ENCODE measurements at places on chromosomes 4 and X.

DNA sequence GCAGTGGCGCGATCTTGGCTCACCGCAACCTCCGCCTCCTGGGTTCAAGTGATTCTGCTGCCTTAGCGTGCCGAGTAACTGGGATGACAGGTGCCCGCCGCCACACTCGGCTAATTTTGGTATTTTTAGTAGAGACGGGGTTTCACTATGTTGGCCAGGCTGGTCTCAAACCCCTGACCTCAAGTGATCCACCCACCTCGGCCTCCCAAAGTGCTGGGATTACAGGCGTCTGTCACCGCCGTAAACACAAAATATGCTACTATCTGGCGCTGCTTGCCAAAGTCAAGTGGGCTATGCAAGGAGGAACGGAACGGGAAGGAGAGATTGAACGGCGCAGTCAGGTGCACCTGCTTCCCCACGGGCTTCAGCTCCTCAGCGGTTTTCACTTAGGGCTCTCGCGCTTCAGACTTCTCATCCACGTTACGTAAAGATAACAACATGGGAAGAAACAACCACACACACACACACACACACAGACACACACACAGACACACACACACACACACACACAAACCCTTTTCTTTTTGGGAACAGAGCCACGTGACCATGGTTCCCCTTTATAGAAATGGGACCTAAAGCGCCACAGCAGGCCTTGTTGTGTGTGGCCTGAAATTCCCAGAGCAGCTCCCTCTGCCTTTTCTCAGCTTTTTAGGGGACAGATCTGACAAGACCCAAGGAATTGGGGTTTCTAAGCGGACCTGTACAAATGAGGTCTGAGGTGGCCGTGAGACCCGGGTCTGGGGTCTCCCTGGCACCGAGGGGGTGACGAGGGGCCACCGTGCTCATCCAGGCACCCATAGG lies 1.5 kb downstream of the P2RY8 start:
- no peak for DNase-seq

DNA sequence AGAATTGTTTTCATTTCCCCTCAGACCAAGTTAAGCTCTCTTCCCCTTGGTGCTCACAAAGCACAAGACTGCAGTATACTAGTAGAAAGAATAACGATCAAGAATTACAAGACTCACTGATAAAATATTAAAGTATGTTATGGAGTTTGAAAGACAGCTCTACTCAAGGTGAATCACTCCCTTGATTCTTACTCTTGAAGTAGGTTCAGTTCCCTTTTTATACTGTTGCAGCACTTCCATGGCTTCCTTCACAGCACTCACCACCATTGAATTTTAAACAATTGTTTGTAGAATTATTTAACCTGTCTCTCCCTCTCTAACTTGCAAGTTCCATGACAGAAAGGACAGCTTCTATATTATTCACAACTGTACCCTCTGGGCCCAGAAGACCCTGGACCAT lies 42.2 kb downstream of the CASK start:
- no peak for DNase-seq

GRCh38 chrX:150455215-150455608 lies 92.1 kb downstream of the MAMLD1 start:
- DNase-seq: no peak

- no peak for DNase-seq
These were observed 301.6 kb downstream of the NAF1 start for GRCh38 chr4:162865102-162865501.

- no peak for DNase-seq
These were observed 39.3 kb downstream of the PAGE1 start for GRCh38 chrX:49656533-49656932.

DNA sequence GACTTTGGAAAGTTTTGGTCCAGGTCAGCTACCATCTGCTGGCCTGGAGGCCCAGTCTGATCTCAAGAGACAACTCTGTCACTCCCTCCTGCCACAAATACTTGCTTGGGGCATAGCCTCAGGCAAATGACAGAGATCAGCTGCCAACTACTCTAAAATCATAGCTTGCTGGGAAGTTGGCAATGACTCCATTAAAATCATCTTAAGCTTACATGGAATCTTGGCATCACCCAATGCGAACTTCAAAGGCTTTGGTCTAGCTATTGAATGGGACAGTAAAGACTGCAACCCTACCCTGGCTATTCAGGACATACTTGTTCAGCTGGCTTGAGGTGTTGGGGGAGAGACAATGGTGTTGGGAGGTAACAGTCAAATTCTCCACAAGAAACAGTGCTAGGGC lies 7.0 kb upstream of the USO1 start:
- no peak for DNase-seq

DNA sequence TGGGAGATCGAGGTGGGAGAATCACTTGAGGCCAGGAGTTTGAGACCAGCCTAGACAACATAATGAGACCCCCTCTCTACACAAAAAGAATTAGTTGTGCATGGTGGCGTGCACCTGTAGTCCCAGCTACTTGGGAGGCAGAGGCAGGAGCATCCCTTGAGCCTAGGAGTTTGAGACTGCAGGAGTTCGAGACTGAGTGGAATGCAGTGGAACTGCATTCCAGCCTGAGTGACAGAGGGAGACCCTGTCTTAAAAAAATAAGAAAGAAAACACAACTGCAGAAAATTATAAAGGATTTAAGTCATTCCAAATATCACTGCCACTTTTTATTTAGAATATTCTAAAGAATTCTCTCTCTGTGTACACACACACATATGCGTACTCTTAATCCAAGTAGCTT lies 18.4 kb downstream of the HPRT1 start:
- no peak for DNase-seq

GRCh38 chrX:15786915-15787314 lies 3.4 kb upstream of the ZRSR2 start:
- no peak for DNase-seq

GRCh38 chrX:70262952-70263567 lies 3.1 kb upstream of the P2RY4 start:
- no peak for DNase-seq

DNA sequence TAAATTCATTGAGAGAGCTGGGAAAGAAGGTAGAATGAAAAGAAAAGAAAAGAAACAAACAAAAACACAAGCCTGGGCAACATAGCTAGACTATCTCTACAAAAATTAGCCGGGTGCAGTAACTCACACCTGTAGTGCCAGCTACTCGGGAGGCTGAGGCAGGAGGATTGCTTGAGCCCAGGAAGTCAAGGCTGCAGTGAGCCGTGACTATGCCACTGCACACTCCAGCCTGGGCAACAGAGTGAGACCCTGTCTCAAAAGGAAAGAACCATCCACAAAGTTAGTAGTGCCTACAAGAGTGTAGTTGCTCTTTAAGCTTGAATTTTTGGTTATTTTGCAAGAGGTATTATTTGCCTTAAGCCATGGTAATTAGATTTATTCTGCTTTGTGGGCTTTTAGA lies 157.7 kb downstream of the CBR4 start:
- no peak for DNase-seq

DNA sequence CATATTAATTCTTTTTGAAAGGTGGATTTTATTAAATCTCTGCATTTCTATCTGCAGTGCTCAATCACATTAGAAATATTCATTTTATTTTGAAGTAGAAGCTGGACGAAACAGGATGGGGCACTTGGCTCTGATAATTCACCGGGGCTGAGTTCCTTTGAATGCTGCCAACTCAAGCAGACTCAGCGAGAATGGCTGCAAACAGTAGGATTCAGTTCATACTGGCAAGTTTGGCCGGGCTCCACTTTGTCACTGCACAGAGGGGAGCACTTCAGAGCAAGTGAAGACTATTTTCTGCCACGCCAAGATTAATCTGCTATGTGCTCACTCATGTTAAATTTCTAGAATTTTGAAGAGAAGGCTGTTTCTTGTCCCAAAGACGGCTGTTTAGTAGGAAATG lies 30.7 kb upstream of the KLHL8 start:
- no peak for DNase-seq

DNA sequence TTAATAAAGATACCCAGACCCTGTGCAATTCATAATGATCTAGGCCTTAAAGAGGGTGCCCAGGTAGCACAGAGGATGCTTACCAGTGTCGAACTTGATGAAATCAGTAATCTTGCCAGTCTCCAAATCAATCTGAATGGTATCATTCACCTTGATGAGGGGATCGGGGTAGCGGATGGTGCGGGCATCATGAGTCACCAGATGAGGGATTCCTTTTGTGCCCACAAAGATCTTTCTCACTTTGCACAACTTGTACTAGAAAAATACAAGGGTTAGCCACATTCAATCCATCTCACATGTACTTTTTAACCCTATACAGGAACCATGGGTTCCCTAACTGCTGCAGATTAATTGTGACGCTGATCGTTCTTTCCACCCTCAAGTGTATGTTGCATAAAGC lies 3.3 kb downstream of the RPS4X start:
- no peak for DNase-seq

DNA sequence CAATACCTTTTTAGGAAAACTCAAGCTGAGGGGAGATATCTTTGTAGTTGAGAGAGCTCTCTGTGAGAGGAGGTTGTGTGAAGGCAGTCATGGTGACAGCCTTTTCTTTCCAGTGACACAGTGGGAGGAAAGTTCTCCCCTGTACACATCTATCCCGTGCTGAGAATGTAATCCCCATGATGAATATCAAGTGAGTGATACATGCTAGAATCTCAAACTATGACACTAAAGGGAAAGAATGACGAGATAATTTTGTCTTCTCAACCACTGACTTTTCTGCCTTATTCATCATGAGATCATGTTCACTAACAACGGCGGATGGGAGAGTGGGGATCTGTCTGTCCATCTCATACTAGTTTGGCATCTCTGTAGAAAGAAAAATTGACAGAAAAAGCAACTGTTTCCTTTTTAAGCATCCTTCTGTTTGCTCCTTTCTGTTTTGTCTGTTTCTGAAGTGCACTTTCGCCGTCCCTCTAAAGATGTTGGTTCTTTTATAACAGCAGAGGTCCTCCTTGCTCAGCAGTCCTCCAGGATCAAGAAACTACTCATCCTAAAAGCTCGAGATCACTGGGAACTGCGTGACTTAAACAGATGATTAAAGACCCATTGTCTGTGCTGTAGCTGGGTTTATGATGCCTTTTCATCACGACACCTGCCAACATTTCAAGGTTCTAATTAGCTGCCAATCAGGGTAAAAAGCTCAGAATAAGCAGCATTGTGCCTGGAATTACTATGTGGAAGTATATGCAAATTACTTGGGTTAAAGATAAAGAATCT lies 137.6 kb downstream of the DCK start:
- DNase-seq: no peak

- no peak for DNase-seq
These were observed 55.0 kb upstream of the SCML1 start for GRCh38 chrX:17682259-17682658.

DNA sequence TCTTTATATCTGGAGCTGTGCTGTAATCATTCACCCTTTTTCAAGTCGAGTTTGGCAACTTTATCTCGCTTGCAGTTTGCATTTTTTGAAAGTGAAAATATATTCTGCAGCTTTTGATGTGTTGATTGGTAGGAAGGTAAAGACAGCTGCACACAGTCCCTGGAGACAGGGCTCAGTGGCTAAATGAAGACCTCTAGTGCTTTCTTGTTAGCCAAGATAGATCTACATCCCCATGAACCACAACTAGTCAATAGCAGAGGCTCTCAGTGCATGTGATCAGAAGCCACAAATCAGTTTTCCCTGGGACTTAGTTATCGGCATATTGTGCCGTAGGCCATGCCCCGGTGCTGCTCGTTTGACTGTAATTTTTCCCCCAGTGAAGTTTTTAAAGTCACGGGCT lies 587.7 kb upstream of the PITX2 start:
- no peak for DNase-seq

- no peak for DNase-seq
These were observed 144.2 kb downstream of the EDA start for GRCh38 chrX:69759921-69760625.

GRCh38 chrX:112852851-112853250 lies 12.2 kb upstream of the AMOT start:
- no peak for DNase-seq

DNA sequence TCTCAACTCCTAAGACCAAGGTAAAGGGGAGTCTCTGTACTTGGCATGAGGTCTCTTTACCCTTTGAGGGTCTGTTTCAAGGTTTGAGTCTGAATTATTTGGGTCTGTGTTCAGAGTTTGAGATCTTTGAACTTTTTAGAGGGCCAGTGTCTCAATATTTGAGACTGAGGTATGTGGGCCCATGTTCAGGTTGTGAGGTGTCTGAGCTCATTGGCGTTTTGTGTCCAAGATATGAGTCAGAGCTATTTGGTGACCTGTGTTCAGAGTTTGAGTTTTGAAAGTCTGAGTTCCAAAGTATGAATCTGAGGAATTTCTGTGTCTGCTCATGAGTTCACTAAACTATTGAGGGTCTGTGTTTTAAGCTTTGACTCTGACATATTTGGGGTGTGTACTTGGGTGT lies 36.7 kb upstream of the PAGE4 start:
- DNase-seq: no peak

- no peak for DNase-seq
These were observed 21.3 kb upstream of the SULT1E1 start for GRCh38 chr4:69881173-69881773.

- no peak for DNase-seq
These were observed 116.2 kb upstream of the DCLK2 start for GRCh38 chr4:149961876-149962597.
